ENCODE measurements at places on chromosomes 5 and 9.

GRCh38 chr9:121299467-121300282 is 31.7 kb downstream of the GSN start:
- no peak for DNase-seq

- no peak for DNase-seq
Observed at GRCh38 chr9:81850724-81851123, 77.5 kb upstream of the SPATA31D4 start.

GRCh38 chr5:98363157-98363556 is 410.3 kb upstream of the RGMB start:
- no peak for DNase-seq

DNA sequence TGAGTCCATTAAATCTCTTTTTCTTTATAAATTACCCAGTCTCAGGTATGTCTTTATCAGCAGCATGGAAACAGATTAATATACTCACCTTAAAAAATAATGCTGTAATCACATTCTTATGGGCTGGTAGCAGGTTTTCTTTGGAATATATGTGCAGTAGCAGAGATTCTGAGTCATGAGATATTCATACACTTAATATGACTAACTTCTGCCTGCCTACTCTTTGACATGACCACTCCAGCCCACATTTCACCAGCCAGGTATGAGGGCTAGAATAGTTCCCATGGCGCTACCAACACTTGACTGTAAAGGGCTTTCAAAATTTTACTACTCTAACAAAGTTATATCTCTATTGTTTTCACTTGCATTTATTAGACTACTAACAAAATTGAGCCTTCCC is 74.1 kb upstream of the GHR start:
- DNase-seq: peak; percentile 74

- no peak for DNase-seq
Observed at GRCh38 chr5:65812648-65813047, 90.6 kb downstream of the NLN start.
